ENCODE measurements at places on chromosomes 2 and 18. TPM values are rescaled to one million over a fixed set of nuclear protein-coding genes. Genes with fewer than 3 reads are reported as not detected.

Gene RNF144A
- 15.2 TPM for polyA plus RNA-seq

Gene SLC9A2
- 1.8 TPM for polyA plus RNA-seq

Gene SLC9A4
- polyA plus RNA-seq: not detected

Gene SERPINB10
- not detected for polyA plus RNA-seq

Gene FOXD4L1
- 0.07 TPM for polyA plus RNA-seq

Gene SERPINB12
- polyA plus RNA-seq: not detected

Gene REG1A
- 19.5 TPM for polyA plus RNA-seq

Gene DUSP19
- polyA plus RNA-seq: 1.0 TPM

Gene NOSTRIN
- polyA plus RNA-seq: 84.9 TPM

Gene MERTK
- polyA plus RNA-seq: 95.2 TPM

Gene ZAP70
- polyA plus RNA-seq: 5.9 TPM

Gene HOXD8
- 17.3 TPM for polyA plus RNA-seq

Gene CELF4
- 3.9 TPM for polyA plus RNA-seq

Gene BOK
- polyA plus RNA-seq: 7.8 TPM

Gene LYPD6
- 0.29 TPM for polyA plus RNA-seq

Gene RND3
- 37.7 TPM for polyA plus RNA-seq

Gene IRS1
- 14.3 TPM for polyA plus RNA-seq

Gene DLGAP1
- 23.0 TPM for polyA plus RNA-seq

Gene KCNG2
- polyA plus RNA-seq: not detected

Gene CHMP1B
- polyA plus RNA-seq: 17.5 TPM

Gene CCDC148
- 0.30 TPM for polyA plus RNA-seq

Gene DNAJC10
- polyA plus RNA-seq: 18.6 TPM

Gene GKN2
- polyA plus RNA-seq: not detected

Gene POTEC
- polyA plus RNA-seq: not detected

Gene MPPE1
- polyA plus RNA-seq: 24.0 TPM

Gene UPP2
- polyA plus RNA-seq: 0.08 TPM

Gene KCNJ3
- 0.48 TPM for polyA plus RNA-seq

Gene MC4R
- polyA plus RNA-seq: 0.22 TPM

Gene VWC2L
- not detected for polyA plus RNA-seq

Gene CHRNG
- polyA plus RNA-seq: 0.08 TPM

Data from adrenal gland (tissue), 19 donors.